ENCODE measurements at places on chromosomes 7 and 10.

DNA sequence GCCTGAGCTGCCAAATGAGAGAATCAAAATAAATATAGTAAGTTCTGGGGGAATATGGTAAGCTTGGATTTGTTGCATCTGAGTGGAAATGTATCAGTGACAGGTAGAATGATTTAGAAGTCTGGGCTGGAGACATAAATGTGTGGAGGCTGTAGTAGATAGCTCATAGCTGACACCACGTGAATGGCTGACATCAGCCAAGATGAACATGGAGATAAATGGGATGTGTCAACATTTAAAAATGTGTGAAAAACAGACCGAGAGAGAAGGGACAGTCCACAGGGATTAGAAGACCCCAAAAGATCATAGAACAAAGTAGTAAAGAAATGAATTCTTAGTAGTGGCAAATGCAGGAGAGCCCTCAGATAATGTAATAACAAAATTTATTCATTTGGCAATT, 40.9 kb downstream of the NAMPT start:
- no peak for DNase-seq

- DNase-seq = no peak
These were observed 3.1 kb downstream of the STX1A start for GRCh38 chr7:73716318-73716890.

DNA sequence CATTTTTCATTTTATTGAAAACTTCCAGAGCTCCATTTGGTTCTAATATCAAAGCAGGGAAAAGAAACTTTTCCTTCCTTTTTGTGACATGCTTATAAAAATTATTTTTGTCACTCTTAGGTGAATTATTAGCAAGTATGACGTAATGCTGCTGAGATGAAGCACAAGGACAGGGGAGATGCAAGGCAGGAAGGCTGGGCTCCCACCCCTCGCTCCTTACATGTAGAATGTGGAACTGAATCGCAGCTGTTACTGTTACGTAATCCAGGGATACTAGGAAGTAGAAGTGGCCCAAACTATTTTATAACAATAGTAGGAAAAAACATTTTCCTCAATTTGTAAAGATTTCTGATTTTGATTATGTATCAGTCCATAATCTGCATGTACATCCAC, 17.1 kb upstream of the GTPBP4 start:
- DNase-seq = no peak

DNA sequence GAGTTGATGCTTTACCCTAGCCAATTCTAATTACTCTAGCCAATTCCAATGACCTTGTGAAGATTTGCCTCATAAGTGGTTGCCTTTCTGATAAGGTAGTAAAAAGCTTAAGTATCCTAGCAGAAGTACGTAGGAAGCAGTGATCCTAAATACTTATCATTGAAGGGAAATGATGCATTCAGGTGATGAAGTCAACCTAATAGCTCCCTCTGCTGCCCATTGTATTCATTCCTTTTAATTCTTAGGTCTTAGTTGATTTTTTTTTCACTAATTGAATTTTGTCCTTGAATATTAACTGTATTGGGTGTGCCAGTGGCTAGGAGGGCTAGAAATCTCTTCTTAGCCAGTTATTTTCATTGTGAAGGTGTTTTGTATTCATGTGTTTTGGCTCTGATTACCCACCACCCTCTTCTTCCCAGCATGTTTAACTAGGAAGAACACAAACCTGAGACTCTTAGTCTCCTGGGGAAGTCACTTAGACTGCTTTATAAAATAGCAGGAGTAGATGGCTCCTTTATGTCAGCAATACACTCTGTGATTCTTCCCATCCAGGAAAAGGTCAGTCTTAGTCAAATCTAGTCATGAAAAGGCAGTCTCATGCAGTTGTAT, 46.3 kb downstream of the PLEKHA8 start:
- no peak for DNase-seq

DNA sequence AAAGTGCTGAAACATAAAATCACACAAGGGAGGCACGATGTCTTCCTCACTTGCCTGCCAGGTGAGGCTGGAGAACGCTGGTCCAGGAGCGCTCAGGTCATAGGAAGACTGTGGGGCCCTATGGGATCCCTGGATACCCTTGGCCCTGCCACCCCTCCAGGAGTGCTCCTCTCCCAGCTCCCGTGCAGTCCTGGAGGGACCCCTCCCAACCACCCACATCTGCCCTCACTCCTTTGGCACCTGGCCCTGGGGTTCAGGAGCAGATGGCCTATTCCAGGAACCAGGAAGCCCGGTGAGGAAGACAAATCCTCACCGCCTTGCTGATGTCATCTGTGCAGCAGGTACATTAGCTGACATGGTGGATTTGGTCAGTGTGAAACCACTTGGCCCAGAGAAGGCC, 3.7 kb upstream of the CXCL12 start:
- no peak for DNase-seq

DNA sequence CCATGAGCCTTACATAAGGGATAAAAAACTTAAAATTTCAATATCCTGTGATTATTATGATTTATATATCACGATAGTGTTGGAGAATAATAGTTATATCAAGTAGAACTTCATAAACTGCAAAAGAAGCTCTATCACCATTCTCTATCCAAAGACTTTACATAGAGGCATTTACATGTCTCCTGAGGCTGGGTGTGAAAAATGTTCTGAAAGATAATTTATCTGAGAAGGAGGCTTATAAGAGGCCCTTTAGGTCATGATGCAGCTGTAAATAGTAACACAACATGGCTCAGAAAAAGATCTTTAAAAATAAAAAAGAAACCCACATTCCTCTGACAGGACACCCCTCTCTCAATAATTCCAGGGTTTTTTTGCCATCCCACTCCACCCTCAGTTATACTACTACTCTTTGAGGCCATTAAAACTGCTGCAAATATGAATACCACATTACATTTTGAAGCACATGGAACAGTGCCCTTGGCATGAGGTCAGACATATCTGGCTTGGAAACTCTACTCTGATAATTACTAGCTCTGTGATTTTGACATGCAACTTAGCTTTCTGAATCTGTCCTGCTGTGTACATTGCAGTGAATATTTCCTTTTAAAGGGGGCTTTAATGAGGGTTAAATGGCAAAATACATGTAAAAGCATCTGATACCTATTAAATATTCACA, 55.5 kb downstream of the SLC16A12 start:
- DNase-seq = no peak

DNA sequence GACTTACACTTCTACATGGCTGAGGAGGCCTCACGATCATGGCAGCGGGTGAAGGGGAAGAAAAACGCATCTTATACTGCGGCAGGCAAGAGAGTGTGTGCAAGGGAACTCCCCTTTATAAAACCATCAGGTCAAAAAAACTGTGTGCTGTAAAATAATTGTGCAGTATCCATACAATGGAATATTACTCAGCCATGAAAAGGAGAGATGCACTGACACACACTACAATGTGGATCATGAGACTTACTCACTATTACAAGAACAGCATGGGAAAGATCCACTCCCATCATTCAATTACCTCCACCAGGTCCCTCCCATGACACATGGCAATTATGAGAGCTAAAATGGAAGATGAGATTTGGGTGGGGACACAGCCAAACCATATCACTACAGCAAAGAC, 27.2 kb upstream of the CARD11 start:
- no peak for DNase-seq

DNA sequence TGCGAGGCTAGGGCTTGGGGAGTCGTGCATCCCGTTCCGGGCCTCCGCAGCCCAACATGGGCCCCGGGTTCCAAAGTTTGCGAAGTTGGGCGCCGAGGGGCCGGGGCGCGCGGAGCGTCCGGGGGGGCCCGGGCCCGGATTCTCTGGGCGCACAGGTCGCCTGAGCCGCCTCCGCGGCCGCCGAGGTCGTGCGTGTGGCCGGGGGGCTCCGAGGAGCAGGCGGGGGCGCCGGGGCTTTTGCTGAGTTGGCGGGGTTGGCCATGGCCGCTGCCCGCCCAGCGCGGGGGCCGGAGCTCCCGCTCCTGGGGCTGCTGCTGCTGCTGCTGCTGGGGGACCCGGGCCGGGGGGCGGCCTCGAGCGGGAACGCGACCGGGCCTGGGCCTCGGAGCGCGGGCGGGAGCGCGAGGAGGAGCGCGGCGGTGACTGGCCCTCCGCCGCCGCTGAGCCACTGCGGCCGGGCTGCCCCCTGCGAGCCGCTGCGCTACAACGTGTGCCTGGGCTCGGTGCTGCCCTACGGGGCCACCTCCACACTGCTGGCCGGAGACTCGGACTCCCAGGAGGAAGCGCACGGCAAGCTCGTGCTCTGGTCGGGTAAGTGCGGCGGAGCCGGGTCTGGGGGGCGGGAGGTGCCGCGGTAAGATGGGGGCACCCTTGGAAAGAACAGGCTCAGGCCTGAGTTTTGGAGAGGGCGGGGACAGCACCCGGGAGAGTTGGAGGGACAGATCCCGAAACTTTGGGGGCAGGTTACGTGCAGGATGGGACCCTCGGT, 643 bp downstream of the SMO start:
- DNase-seq = no peak

GRCh38 chr7:71404726-71405345, 272.9 kb downstream of the GALNT17 start:
- no peak for DNase-seq

DNA sequence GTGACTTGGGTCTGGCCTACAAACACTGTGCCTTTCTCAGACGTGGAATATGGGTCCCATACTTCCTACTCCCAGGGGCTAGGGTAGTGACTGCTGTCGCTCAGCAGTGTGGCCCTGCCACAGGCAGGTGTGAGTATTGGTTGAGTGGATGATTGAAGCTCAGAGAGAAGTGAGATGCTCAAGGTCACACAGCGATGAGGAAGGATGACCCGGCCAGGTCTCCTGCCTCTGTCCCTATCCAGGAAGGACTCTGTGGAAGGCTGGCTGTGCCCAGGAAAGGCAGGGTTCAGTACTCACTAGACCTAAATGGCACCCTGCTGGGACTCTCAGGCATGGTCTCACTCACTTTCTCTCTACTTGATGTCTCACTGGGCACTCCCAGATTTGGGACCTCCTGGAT, 2.8 kb downstream of the PRF1 start:
- no peak for DNase-seq

DNA sequence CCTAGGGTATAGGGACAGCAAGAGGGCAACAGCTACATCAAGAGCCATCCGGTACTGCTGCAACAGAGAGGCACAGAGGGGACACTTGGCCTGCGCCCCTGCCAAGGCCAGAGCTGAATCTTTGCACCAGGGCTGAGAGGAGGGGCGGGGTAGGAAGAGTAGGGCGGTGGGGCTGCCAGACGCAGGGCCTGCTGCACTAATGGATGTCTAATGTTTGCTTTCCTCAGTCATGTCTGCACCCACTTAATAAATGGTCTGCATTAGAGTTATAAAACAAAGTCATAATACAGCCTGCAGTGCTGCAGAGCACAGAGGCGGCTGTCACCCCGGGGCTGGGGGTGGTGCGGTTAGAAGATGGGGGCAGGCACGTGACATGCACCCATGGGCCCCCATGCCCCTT, 42.2 kb upstream of the SLC29A3 start:
- no peak for DNase-seq

DNA sequence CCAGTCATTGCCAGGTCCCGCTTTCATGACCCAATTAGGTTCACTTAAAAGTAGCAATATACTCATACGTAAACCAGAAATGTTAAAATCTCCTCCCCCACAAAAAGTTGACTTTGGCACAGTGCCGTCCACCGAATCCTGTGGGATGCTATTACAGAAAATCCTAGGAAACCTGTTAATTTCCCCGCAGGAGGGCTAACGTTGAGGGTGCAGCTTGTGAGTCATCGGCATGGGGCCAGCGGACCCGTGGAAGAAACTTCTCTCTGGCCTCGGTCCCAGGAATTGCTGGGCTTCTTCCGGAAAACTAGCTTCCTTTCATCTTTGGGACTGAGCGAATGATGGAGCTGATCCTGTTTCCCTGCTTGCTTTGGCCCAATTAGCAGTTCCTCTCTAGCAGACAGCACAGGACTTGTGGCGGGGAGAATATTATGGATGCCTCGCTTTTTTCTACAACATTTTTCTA, 13.5 kb downstream of the CRYGN start:
- DNase-seq = no peak

DNA sequence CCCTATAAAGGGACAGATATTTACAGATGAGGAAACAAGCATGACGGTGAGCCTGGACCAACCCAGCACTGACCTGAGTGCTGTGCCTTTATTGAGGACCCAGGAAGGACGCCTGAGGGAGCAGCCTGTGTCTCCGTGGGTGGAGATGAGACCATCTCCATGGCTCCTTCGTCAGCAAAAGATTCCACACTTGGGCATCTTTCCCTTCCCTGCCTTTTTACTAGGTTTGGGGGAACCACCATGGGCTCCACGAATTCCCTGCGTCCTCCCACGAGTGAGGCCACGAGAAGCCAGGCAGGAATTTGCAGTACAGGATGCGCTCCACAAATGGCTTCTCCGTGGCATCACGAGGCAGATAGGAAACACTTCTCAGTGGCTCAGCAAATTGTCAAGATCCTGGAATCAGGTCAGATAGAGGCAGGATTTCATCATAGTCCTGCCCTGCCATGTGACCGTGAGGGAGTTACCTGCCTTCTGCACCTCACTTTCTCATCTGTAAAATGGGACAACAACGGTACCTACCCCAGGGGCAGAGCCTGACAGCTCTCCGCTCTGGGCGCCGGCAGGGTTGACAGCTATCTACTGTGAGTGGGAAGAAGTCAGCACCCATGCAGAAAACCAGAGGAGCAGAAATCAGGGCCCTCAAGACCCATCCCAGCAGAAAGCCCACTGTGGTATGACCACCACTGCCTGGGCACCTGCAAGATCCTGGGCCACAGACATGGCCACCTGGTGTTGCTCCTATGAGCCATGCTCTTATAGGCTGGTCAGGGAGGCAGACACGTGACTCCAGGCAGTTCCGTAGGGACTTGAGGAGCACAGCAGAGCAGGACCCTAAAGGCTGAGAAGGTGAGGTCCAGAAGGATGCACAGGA, 80.1 kb downstream of the GRID1 start:
- DNase-seq = no peak

- DNase-seq = no peak
These were observed 223.6 kb downstream of the PHTF2 start for GRCh38 chr7:78022165-78022564.

DNA sequence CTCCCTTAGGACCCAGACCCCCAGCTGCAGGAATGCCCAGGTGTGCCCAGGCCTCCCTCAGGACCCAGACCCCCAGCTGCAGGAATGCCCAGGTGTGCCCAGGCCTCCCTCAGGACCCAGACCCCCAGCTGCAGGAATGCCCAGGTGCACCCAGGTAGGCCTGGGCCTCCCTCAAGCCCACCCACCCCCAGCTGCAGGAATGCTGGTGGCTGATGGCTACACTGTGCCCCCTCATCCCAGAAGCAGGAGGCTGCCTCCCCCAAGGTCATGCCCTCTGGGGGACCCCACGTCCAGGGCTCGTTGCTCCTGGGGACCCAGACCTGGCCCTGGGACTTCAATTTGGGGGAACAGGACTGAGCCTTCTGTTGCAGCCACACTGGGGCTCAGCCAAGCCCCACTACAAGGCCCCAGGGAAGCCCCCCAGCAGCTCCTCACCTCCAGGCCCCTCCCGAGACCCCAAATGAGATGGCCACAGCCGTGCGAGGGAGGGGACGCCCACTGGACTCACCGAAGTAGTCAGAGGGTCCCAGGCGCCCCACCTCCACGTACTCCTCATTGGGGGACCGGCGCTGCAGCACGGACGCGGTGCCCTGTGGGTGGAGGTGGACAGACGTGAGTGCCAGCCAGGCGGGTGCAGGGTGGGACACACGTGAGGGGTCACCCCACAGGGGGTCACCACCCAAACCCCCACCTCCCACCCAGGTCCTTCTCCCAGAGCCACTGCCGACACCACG, 31.4 kb upstream of the PDGFA start:
- no peak for DNase-seq
